Activated naive CD4-positive, alpha-beta T cell treated with Interleukin-2 at 50 U/mL for 16 hours (primary cell): ENCODE measurements at places on chromosomes 2 and 18.
A peak's percentile ranks its signal among the peaks of the same experiment; 100 is the strongest.

GRCh38 chr2:45382744-45383143, 228.3 kb downstream of the SRBD1 start:
- DNase-seq, result no peak

DNA sequence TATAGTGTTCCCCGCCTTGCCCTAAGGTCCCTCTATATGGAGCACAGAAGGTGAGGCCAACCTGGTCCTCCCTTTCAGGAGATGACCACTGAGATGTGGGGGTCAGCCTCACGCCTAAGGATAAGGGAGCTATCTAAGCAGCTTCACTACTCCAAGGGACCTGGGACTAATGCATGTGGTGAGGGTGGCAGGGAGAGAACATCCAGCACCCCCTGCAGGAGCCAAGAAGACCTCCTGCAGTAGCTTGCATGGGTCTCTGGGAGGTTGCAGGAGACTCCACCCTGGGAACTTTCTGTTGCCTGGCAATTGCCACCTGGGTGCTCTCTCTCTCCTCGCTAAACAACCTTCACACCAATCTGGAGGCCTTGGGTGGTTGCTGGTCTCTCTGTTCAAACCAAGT, 93.0 kb upstream of the KLHL29 start:
- DNase-seq, result no peak

- no peak for DNase-seq
These were observed 25.2 kb upstream of the STON1 start for GRCh38 chr2:48504647-48505327.

- no peak for DNase-seq
These were observed 175.4 kb upstream of the SIX2 start for GRCh38 chr2:45184606-45185005.

GRCh38 chr2:157302492-157303099, 23.0 kb downstream of the ERMN start:
- DNase-seq, result peak; percentile 12

DNA sequence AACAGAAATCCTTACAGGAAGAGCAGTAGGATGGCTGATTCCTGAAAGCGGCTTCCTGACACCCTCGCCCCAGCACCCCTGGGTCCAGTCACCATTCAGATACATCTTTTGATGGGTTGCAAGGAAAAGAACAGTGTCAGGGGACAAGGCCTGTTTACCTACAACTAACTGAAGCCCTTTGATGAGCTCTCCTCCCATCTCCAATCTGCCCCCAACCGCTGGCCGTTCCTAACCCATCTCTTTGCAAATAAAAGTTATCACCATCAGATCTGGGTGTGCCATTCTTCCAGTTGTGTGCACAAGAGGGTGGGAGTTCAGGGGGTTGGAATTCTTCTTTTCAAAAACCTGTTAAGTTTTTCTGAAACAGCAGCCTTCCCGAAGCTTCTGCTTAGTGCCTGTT, 48.9 kb downstream of the ARL4C start:
- DNase-seq, result no peak

GRCh38 chr2:207725873-207726578, 14.6 kb downstream of the CCNYL1 start:
- no peak for DNase-seq

DNA sequence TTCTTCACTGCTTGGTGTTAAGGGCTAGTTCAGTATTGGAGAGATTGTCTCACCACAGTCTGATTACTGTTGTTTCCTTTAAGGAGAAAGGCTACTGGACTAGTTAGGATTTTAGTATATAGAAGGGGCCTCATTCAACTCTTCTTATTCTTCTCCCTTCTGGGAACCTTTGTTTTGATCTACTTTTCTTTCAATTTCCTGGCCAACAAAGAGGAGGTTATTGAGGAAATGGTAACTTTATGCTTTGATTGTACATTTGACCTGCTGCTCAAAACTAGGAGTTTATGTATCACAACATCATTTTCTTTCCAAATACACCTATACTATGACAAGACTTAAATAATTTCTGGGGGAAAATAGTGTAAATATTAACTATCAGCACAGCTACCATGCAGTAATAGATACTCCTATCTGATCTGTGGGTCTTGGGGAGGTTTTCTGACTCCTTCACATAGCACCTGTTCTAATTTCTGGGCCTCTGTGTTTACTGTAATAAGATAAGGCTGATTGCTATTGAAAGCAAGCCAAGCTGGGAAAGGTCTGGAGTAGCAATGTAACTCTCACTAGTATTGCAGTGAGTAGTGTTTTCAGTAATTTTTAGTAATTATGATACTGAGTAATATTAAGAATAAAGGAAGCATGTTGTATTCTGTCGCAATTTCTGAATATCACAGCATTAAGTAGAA, 395.3 kb downstream of the NUP35 start:
- DNase-seq, result no peak

DNA sequence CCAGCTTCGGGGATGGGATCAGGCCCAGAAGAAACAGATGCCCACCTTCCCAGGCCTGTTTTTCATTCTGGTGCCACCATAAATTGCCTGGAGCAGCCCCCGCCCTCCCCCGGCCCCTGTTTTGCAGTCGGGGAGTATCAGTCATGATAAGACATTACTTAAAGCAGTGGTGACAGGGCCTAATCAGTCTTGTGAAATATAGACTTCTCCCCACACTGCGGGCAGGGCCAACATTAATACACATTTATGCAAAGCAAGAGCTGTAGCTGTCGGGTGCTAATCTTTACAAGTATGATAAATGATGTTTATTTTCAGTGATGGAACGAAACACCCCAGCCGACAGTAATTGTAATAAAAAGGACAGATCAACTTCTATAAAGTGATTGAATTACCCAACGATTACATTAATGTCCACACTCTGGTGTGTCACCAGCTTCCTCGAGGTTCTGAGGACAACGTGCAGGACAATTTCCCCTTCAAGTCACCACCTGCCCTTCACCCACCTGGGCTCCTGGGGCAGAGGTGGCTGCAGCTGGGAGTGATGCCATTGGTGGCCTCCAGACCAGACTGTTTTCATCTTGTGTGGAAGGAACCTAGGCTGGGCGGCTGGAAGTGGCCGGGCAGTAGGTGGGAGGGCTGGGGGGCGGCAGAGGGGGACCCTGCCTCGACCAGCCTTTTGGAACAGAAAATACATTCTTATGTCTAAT, 226.0 kb downstream of the TFCP2L1 start:
- no peak for DNase-seq

- DNase-seq, result no peak
These were observed 171.3 kb downstream of the THADA start for GRCh38 chr2:43424262-43425207.

DNA sequence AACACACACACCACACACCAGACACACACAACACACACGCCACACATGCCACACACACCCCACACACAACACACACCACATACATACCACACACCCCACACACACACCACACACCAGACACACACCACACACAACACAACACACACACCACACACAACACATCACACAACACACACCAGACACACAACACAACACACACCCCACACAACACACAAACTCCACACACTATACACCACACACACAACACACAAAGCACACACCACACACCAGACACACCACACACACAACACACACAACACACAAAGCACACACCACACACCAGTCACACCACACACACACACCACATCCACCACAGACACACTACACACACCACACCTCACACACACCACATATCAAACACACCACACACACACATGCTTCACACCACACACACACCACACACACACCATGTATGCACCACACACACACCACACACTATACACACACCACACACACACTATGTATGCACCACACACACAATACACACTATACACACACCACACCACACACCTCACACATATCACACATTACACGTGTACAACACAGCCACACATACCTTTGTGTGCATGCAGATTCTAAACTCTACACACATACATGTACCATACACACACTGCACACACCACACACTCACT, 72.2 kb downstream of the TMEM18 start:
- DNase-seq, result no peak

GRCh38 chr18:80147418-80148325, 38.6 kb downstream of the ADNP2 start:
- DNase-seq, result peak; percentile 83

DNA sequence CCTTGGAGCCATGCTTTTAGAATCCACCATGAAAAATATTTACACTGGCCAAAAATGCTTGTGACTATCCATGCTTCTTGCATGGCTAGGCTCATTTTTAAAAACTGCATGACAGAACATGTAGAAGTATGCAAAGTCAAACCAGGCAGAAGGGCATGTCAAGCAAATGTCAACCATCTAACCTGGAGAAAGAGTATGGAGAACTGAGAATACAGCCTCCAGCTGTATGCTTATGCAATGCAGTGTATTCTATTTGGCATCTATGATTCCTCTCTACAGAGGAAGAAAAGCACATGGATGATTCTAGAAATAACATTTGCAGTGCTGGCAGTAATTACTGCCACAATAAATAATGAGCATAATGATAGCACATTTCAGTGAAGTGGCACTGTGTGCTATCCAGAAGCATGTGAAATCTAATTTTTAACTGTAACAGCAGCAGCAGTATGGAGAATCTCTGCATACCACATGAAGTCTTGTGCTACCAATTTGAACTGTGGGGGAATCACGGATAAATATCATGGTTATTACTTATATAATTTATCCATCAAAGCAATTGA, 87.3 kb upstream of the CCDC141 start:
- DNase-seq, result no peak

GRCh38 chr2:8376603-8377410, 305.0 kb upstream of the ID2 start:
- peak; percentile 25 for DNase-seq

DNA sequence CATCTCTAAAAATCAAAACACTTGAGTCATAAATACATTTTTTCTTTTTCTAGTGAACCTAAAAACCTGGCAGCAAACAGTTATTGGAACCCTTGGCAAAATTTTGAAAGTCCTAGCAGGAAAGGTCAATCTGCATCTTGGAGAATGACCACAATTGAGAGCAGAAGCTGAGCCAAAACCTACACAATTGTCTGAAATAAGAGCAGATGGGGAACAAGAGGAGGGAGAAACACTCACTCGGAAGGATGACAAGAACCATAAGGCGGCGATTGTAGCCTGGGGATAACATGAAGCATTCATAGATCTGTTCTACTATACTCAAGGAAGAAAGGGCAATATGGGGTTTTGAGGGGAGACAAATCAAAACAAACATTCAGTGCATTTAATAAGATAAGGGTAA, 117.0 kb downstream of the CHN1 start:
- DNase-seq, result no peak

- no peak for DNase-seq
These were observed 93.7 kb upstream of the SH3BP4 start for GRCh38 chr2:234858145-234858544.

DNA sequence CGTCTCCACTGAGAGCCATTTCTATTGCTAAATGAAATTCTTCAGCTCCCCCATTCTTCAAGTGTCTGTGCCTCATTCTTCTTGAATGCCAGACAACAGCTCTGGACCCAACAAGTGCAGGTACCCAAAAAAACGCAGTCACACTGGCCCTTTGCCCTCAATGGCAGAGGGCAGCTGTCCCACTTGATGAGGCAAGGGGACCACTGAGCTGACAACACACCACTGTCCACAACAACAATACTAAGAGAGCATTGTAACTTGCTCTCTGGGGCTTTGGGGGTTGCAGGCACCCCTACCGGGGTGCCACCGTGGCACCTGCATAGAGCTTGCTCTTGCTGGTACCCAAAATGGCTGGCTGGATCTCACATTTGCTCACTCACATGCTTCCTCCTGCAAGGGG, 827.0 kb upstream of the DDX18 start:
- DNase-seq, result no peak

DNA sequence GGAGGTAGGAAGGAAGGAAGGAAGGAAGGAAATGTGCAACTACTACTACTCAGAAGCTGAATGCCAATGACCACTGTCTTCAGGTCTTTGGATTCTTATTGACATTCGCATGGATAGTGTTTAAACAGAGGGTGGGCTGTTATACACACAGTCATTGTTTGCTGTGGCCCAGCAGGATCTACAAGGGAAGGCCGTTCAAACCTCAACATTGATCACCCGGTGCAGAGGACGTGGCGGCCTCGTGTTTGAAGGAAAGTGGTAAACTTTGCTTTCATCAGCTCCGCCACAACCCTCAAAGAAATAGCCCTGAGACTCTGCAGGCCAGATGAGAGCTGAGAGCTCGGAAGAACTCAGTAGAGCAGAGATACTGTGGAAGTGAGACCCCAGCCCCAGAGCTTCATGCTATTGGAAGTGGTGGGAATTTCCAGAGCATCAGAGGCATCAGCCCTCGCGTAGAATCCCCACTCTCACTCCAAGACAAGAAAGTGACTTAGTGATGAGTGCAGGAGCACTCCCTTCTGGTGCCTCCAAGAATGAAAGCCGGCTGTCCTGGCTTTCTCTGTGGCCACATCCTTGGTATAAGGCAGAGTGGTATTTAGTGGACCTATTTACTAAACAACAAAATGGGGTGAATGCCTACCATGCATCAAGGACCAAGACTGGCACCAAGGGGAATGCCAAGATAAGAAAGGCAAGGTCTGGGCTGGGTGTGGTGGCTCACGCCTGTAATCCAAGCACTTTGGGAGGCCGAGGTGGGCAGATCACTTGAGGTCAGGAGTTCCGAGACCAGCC, 10.1 kb upstream of the ROCK2 start:
- DNase-seq, result no peak

- no peak for DNase-seq
These were observed 66.8 kb upstream of the ATG16L1 start for GRCh38 chr2:233184669-233185068.

DNA sequence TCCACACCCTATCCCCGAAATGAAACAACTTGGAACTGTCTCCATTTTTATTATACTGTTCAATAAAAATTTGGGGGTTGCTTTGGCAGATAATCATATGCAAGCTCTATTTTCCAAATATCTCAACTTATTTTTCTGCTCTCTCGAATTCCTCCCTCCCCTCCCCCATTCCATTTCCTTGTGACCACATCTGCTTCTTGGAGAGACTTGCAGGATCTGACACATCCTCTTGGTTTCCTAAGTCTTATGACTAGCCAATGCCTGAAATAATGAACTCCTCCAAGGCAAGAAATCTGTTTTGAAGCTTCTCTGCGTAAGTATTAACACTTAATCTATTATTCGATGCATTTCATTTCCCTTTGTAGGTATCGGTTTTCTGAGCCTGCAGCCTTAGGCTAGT, 16.1 kb downstream of the TGIF1 start:
- DNase-seq, result no peak
